ENCODE measurements at places on chromosomes 3 and 15.

GRCh38 chr15:101852356-101852755, 40.4 kb downstream of the OR4F15 start:
- DNase-seq, result no peak

DNA sequence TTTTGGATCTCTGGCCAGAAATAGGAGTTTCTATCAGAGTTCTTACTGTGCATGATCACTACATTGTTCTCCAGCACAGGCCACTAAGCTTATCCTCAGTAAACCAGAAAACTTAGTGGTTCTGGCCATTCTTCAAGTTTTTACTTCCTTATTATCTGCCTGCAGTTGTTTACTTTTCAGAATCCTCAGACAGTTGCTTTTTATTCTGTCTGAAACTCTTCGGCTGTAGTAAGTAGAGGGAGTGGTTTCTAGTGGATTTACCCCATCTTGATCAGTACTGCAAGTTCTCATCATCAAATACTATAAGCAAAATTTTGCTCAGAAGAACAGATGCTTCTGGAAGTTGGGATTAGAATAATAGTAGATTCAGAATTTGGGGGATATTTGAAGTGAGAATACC, 193.0 kb upstream of the RARB start:
- DNase-seq, result no peak

- no peak for DNase-seq
These were observed 116.9 kb downstream of the ALDH1A2 start for GRCh38 chr15:57948351-57949289.

- no peak for DNase-seq
These were observed 309.2 kb downstream of the MAGI1 start for GRCh38 chr3:65729555-65729954.

- DNase-seq, result no peak
These were observed 3.6 kb upstream of the KPNA4 start for GRCh38 chr3:160568989-160569388.

DNA sequence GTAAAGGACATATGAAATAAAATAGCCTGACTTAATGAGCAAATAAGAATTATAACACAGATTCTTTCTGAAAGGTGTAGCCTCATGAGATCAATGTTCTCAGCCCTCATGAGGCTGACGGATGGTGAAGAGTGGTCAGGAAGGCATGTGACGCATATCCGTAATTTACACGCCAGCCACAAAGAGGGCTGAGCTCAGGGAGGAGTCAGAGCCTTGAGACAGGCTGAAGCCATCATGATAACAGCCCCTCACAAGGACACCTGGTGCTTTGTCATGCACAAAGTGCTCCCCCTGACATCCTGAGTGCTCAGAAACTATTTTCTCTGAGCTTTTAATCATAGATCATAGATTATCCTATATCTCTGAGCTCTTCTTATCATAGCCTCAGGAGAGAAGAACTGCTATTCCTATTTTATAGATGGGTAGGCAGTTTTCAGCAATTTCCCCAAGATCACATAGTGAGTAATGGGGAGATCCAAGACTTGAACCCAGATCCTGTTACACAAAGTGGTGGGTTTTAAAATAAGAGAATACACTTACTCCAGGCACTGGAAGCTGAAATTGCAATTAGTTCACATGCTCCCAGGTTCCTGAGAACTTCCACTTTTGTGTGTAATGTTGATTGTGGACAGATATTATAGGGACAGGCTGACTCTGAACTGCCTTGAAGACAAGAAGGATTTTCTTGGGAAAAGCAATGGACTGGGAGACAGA, 267.1 kb downstream of the RPLP1 start:
- DNase-seq, result no peak

DNA sequence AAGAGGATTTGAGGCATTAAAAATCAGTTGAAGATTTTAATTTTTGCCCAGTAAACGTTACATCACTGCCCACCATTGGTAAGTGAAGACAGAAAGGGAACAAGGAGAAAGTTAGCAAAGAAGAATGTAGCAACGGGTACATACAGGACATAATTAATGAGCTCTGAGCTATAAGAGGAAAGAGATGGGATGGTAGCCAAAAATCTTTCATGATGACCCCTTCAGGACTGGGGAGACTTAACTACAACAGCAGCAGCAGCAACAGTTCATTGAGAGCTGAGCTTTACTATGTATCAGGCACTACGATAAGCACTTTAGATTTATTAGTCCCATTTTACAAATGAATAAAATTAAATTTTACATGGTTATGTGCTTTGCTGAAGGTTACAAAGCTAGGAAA, 18.4 kb downstream of the EMC4 start:
- no peak for DNase-seq

DNA sequence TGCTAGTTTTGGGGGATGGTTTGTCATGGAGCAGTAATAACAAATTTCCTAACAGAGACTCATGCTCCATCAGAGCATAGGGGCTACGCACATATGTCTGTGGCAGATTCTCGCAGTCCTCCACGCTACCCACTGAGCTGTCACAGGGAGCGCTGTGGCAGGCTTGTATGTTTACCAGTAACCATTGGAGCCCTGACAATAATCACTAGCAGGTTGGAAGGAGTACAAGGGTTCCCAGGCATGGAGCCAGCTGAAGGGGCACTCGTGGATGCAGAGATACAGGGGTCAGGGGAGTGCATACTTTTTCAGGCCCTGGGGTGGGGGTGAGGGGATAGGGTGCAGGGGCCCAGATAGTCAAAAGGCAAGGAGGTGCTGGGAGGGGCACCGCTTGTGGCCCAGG, 7.9 kb upstream of the GP9 start:
- peak; percentile 87 for DNase-seq

DNA sequence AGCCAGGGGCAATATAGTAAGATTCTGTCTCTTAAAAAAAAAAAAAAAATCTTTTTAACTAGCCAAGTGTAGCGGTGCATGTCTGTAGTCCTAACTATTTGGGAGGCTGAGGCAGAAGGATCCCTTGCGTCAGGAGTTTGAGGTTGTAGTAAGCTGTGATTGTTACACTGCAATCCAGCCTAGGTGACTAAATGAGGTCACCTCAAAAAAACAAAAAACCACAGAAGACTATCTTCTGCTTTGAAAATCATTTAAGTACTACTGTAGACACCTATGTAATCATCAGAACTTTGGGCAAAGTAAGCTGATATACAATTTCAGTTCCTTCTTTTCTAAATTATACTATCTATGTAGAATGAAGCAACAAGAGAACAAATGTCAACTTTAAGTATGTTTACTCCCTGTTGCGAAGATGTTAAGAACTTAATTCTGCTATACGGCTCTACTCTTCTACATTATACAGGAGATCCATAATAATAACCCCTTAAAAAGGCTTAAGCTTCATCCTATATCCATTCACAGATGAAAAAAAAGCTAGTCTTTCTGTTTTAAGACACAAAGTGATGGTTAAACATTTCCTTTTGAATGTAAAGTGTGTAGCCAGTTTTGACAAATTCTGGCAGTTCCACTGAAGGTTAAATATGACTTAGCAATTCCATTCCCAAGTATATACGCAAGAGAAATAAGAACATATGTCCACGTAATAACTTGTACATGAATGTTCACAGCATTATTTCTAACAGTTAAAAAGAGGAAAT, 15.2 kb downstream of the DAZL start:
- DNase-seq, result no peak

- DNase-seq, result no peak
These were observed 244.4 kb upstream of the TOPAZ1 start for GRCh38 chr3:43997316-43997715.

GRCh38 chr3:170323331-170323730, 34.2 kb upstream of the SKIL start:
- DNase-seq, result no peak

- DNase-seq, result peak; percentile 78
These were observed 654 bp downstream of the PIK3CA start for GRCh38 chr3:179148616-179149405.

- DNase-seq, result no peak
These were observed 188.5 kb upstream of the RBMS3 start for GRCh38 chr3:29092348-29092747.

DNA sequence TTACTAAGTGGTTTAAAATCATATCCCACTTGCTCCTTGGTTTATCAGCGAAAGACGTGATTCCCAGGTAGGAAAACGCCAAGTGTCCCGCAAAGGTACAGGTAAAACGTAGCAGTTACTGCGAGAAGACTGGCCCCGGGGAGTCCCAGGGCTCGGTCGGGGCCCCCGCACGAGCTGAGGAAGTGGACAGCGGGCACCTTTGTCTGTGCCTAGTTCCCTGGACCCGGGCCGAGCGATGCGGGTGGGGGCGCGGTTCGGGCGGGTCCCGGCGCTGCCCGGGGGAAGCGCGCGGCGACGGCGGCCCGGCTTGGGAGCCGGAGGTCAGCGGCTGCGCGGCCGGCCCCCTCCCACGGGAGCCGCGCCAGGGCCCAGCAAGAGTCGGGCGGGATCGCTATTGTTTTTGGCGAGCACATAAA, 864 bp upstream of the NEO1 start:
- DNase-seq, result peak; percentile 58

- no peak for DNase-seq
These were observed 3.6 kb downstream of the USP50 start for GRCh38 chr15:50542887-50543210.

- no peak for DNase-seq
These were observed 256.6 kb upstream of the TPRG1 start for GRCh38 chr3:188915127-188915526.

DNA sequence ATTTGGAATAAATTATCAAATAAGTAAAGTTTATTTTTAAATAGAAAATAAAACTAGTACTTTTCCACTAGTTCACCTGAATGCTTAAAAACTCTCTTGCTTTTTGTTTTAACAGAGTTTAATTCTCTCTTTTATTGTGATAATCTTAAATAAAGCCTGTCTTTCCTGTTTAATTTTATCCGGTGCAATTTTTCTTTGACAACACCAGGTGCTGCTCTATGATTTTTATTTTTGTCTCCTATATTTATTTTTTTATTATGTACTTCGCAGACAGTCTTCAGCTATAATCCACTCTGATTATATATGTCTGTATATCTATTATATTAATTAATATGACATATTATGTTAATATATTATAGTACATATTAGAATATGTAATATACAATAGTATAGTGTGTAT, 1293.0 kb upstream of the EPHA6 start:
- no peak for DNase-seq

GRCh38 chr15:88472225-88472624, 4.7 kb downstream of the MRPS11 start:
- no peak for DNase-seq

DNA sequence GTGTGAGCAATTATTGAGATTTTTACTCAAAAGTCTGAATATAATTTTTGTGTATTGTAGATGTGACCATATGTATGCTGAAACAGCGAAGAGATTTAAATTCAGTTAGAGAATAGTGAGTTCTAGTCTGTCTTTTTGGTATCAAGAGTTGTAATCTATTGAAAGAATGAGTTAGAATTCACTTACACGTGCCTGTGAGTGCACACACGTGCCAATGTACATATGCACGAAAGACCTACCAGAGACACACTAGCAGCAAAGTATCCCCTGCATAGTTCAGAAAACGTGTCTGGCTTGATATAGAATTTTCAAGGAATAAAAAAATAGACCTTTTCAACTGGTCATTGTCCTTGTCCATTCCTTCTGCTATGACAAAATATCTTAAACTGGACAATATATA, 64.8 kb upstream of the BHLHE40 start:
- DNase-seq, result no peak

- DNase-seq, result no peak
These were observed 417.6 kb upstream of the RGMA start for GRCh38 chr15:93506646-93507045.

Measured in right cardiac atrium (tissue), 5 donors.